ENCODE measurements at places on chromosomes 1 and 21.

- DNase-seq, result no peak
These were observed 920 bp downstream of the MTHFR start for GRCh38 chr1:11804666-11805421.

DNA sequence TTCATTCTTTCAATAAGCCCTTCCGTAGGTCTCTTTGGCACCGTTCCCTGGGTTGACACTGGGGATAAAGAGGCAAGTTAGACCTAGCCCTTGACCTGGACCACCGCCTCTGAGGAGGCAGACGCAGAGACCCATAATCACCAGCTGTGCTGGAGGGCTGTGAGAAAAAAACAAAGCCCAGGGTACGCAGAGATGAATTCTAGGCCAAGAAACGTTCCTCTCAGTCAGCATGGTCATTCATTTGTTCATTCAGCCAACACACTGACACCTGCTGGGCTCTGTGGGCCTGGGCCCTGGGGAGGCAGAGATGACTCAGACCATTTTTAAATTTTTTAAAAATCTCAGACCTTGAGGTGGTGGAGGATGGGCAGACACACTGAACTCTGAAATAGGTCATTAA, 26.3 kb upstream of the TRABD2B start:
- no peak for DNase-seq

DNA sequence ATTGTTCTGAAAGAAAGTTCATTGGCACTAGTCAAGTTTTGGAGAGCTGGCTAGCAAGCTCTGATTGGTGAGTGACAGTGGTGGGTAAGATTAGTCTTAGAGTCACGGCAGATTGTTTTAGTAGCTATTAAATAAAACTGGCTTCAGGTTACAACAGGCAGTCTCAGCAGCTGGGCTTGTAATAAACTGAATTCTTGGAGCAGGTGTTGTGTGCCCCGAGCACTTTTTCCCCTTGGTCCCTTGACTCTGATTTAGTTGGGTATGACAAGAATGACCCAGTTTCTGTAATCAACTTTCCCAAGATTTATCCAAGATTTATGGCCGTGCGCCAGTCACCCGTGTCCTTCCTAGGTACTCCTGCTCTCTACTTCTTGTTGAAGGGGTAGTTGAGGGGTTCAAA, 40.2 kb downstream of the TBCE start:
- no peak for DNase-seq

DNA sequence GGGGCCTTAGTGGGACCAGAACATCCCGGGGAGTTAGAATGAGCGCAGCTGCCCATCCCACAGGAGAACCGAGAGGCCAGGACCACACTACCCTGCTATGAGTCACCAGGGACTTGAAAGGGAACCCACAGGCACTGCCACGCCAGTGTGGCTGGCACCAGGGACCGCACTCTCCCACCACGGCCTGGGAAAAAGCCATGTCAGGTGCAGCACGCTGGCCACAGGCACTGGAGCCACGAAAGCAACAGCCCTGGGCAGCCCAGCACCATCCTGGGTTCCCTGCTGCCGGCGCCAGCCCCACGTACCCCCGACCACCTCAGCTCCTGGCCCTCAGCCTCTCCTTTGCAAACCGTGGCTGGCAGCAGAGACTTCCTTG, 14.1 kb upstream of the TMEM240 start:
- no peak for DNase-seq

GRCh38 chr1:203465146-203465798, 10.3 kb upstream of the PRELP start:
- no peak for DNase-seq

DNA sequence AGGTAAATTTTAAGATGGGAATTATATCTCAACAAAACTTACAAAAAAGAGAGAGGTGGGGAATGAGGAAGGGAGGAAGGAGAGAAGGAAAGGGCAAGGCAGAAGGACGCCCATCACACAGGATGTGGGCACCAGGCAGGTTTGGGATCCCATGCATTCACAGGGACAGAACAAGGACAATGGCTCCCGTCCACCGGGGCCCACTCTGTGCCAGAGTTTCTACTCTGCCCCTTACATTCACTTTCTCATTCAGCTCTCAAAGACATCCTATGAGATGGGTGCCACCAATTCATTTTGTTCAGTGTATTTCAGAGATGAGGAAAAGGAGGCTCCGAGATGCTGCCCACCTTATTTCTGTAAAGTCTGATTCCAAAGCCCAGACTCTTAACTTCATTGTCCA, 7.4 kb downstream of the CLEC20A start:
- no peak for DNase-seq

DNA sequence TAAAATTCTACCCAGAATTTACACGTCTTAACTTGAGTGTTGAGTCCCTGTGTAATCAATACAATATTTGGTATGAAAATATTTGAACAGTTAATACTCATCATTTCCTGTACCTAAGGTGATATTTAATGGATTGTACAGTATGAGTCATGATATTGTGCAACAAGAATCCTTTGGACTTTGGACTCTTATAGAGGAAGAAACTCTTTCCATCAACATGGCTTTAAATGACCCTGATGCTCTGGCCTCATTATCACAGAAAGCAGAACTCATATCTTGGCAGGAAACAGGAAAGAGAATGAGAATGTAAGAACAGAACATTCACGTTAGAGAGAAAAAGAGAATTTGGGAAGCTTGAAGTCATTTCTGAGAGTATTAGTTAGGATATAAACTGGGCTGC, 168.8 kb upstream of the B3GALT2 start:
- DNase-seq, result no peak

DNA sequence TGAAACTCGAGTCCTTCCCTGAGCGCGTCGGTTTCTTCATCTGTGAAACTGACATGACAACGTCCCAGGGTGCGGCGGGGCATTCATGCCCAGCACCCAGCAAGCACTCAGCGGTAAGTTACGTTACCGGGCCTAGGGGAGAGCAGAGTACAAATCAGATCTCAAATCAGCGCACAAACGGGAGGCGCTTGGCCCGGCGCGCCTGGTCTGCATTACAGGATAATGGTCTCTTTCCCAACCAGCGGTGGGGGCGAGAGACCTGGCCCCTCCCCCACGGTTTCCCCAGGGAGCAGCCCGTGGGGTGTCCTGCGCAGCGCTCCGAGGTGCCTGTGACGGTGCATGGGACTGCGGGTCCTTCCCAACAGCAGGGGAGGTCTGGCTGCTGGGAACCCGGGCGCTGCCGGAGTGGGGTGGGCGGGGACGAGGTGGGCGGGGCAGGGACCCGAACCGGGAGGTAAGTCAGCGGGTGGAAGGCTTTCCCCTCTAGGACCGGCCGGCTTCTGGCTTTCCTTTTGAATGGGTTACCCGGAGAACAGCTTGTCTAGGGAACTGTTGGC, 1.0 kb downstream of the TMEM51 start:
- no peak for DNase-seq

DNA sequence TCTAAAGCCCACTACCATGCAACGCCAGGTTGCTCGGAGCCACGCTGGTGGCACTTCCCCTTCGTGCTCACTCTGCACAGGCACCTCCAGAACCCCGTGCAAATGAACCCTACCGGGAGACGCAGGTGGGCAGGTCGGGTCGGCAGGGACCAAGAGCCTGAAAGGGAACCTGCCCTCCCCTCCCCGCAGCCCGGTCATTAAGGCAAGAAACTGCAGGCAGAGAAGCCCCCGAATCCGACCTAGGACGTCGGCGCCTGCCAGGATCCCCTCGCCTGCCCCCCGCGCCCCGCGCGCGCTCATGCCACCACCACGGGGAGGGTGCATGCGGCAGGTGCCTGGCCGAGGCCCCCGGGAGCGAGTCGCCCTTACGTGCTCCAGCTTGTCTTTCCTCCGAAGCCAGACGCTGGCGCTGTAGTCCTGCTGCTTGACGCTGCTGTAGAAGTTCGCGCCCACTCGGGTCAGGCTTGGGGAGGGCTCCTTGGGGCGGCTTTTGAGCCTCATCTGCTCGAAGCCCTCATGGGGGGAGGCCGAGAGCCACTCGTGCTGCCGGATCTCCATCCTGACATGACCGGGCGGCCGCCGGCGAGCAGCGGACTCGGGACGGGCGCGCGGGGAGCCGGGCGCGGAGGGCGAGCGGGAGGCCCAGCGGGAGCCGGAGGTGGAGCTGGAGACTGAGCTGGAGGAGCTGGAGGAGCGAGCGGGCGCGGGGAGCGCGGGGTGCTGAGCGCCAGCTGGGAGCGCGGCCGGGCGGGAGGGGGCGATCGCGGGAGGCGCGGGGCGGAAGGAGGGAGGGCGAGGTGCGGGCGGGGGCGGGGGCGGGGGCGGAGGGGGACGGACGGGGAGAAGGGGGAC, 552 bp downstream of the PLD5 start:
- peak; percentile 75 for DNase-seq

DNA sequence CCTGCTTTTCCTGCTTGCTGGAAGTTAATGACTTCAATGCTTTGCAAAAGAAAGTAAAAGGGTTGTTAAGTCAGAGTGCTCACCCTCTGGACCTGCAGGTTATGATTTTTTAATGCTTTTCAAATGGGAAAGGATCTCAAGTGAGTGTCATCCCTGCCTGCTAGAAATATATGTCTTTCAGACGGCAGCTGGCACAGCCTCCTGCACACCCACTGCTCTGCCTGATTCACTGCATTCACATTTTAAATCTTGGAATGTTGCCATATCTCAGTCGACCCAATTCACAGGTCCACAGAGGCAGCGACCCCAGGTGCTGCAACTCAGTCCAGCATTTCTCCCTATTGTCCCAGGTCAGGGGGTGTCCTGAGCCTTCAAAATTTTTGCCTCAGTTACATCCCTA, 10.7 kb downstream of the DUSP23 start:
- no peak for DNase-seq

- no peak for DNase-seq
These were observed 90.7 kb downstream of the RIPK4 start for GRCh38 chr21:41676198-41676597.

GRCh38 chr1:67564193-67564592, 120.8 kb upstream of the GADD45A start:
- no peak for DNase-seq

DNA sequence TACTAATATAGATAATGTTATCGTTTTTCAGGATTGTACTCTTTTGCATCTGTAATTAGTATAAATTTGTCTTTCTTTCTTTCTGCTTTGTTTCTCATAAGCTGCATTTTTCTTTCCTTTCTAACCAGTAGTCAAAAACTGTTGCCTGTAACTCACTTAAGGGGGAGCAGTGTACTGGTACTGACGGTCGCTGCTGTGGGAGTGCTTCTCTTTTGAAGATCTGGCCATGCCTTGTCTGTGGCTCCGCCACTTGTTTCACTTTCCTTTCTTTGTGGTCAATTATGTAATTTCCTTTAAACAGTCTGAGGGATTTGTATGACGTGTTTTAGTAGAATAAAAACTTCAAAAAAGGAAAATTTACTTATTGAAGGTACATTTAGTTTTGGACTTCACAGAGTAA, 37.0 kb downstream of the MIA3 start:
- DNase-seq, result no peak

DNA sequence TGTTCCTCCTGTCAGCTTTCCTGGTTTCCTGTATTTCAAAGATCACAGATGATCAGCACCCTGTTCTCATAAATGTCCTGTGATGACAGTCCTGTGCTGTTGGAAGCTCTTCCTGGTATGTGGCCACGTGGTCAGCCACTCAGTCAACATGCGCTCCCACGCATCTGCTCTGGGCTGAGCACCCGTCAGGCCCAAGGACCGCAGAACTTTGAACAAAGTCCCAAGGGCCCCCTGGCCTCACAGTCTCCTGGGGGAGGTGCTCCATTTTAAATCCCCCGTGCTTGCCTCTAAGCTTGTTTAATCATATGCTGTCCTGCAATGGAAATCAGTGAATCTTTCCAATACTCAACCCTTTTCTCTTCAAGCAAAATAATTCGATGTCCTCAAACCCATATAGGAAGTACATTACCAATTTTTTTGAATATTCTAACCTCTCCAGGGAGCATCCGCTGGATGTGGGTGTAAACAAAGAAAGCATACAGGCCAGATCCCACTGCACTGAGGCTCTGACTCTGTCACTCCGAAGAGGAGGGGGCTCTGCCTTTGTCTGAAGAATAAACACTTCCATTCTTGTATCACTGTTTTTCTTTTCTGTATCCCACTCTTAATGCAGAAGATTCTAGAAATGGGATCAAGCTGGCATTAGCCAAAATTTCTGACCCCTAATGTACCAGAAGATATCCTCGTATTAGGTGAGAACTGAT, 250.3 kb downstream of the SDCCAG8 start:
- no peak for DNase-seq

GRCh38 chr1:35857830-35858229, 25.2 kb upstream of the AGO1 start:
- DNase-seq, result no peak

DNA sequence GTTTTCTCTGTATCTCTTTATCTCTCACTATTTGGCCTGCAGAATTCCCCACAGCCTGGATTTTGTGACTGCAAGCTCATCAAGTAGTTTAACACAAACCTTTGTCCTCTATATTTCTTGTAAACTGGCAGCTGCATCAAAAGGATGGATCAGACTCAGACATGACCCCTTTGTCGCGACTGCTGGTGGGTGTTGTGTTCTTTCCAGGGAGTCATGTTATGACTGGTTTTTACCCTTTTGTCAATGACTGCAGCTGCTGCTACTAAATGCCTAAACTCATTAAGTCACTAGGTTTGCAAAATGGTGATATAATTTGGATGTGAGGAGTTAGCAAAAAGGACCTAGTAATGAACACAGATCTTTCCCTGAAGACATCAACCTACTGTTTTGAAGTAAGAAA, 10.2 kb upstream of the TOMM20 start:
- no peak for DNase-seq

GRCh38 chr21:45963232-45963570, 18.4 kb upstream of the COL6A1 start:
- no peak for DNase-seq

DNA sequence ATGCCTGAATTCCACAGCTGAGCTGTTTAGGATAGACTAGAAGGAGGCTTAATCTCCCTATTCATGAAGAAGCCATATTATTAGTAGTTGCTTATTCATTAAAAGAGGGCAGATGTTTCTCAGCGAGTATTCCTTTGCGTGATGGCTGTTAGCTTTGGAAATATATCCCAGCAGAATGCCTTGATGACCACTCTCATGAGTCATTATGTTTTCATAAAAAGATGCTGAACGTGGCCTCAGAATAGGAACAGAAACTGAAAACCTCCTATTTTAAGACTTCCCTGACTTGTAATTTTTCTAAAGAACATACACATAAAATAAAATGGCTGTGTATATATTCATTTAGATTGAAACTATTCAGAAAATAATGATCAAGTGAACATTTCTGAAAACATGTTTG, 9.6 kb upstream of the PLA2G4A start:
- DNase-seq, result no peak

- no peak for DNase-seq
These were observed 149.4 kb downstream of the SLC45A1 start for GRCh38 chr1:8467308-8467707.

DNA sequence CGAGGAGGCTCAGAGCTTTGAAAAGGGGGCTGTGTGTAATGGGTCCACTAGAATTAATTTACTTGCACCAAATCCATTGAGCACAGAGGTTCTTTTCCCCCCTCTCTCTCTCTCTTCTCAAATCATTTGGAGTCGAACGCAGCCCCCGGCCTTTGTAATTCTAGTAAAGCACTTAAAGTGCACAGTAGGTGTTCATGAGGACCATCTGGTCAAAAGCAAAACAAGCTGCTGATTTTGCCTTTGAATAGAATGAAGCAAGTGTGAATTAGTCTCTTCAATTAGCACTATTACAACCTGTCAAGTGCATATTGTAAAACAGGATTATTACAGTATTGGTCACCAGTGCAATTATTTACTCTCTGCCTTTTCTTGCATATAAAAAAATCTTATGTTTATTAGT, 259.9 kb downstream of the FAF1 start:
- DNase-seq, result no peak

- DNase-seq, result no peak
These were observed 13.9 kb upstream of the ATF3 start for GRCh38 chr1:212594640-212595039.

All from hippocampal formation (tissue), 2 donors.